Hematopoietic multipotent progenitor cell treated with erythropoietin and hydrocortisone succinate and interleukin-3 and kit ligand, for 6 days (in vitro differentiated cells): ENCODE measurements at places on chromosomes 6 and 20.

DNA sequence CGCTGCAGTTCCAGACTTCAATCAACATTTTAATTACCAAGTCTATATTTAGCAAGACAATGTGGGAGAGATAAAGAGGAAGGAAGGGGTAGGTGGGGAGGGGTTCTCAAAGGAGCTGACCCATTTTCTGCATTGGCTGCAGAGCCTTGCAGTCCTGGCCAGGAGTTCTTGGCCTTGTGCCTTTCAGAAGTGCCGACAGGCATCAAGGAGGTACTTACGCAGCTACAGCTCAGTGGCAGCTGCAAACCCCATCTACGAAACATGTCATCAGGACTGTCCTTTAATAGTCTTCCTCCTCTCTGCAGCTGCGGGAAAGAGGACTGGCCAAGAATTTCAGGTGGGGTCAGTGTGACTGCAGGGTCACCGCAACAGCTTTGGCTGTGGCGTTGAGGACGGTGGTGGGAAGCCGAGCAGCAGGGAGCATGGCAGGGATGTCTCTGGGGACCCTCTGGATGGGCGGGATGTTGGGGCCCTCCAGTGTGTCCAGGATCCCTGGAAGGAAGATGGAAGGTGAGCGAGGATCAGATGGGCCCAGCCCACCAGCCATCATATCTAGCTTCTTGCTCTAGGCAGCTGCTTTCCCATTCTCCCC, 1.8 kb upstream of the LRRC73 start:
- DNase-seq, result no peak

GRCh38 chr6:8059129-8059528, 5.1 kb downstream of the BLOC1S5 start:
- peak; percentile 66 for DNase-seq

- DNase-seq, result no peak
These were observed 25.6 kb upstream of the SMOC2 start for GRCh38 chr6:168415098-168415992.

- no peak for DNase-seq
These were observed 374.0 kb upstream of the NOX3 start for GRCh38 chr6:155829646-155830045.

DNA sequence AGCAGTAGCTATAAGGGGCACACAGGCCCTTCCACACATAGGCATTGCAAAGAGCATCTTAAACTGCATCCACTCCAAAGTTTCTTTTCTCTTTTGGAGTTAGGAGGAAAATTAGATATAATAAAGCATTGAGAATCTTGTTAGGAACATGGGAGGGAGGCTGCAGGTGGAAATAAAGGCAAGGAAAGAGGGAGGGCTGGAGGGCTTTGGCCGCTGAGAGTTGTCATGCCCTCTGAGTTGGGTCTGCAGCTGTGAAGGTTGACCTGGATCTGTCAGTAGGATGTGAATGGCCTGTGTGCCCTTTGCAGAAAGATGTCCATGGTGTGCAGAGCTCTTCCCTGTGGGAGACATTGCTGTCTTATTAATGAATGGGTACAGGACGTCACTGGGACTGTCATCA, 134.0 kb downstream of the FNDC1 start:
- no peak for DNase-seq

DNA sequence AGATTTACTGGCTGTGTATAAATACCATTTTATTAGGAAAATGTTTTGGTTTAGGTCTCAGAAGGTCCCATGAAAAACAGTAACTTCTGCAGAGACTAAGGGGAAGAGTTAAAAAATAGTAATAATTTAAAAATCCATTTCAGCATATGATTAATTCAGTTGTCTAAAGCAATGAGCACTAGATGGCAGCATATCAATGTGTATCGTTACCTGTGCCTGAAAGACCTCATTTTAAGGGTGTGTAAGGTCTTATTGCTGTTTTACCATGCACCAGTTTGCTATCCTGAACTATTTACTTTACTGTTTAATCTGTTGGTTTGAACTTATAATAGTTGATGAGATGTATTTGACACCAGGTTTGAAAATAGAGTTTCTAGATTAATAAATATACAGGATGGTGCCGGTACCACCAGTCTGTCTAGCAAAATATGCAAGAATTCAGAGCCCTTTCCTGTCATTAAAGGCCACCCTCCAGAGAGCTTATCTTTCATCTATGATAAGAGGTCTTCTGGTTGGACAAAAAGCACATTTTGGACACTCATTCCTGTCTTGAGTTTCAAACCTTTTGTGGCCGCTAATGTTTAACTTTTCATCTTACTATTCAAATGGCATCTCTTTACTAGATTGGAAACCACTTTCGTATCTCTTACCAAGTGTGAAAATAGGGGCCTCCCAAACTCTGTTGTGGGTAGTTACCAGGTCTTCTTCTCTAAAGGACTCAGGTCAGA, 8.9 kb upstream of the AHI1 start:
- peak; percentile 87 for DNase-seq

DNA sequence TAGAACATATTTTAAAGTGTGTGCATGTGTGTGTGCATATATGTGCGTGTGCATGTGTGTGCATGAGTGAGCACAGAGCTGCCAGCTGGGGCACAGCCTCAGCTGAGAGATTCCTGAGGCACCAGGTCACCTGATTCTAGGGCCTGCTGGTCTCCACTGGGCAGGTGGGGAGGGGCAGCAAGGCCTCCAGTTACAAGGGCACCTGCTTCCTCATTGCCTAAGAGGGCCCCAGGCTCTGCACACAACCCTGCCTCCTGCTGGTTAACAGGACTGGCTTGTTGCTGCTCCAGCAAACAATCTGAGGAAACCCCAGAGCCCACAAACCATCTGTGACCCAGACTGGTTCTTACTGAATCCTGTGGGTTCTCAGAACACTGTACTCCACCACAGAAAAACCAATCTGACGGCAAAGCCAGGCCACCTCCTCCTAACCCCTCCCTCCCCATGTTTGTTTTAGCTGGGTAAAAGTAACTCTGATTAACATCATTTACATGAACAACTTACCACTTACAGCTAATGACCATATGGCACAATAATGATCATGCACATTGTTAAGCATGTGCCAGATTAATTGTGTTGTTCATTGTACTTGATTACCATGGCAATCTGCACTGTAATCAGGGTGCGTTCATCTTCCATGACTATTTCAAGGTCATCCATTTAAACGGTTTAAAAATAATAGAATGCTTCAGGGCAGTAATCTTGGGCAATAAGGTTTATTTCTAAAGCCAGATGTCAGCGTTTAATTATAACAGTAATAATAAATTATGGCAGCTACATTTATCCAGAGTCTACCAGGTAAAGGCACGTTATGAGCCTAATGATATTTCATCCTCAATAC, 23.1 kb upstream of the UBE2J1 start:
- DNase-seq, result peak; percentile 80

- no peak for DNase-seq
These were observed 469.1 kb upstream of the MAP3K7 start for GRCh38 chr6:91055959-91056358.

DNA sequence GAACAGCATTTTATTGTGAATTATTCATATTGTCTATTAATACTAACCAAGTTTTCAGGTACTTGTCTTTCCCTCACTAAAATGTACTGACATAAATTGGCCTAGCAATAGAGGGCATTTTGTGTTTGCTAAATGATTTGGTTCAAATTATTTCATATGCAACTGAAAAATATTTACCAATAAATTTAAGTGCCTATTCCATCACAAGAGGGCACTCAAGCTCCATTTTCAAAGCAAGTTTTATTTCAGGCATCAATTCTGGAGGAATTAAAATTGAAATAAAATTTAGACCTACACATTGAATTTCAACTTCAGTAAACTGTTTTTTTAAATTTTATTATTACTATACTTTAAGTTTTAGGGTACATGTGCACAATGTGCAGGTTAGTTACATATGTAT, 114.3 kb upstream of the SYNCRIP start:
- peak; percentile 48 for DNase-seq

GRCh38 chr20:20820104-20820503, 107.7 kb upstream of the RALGAPA2 start:
- DNase-seq, result peak; percentile 43

DNA sequence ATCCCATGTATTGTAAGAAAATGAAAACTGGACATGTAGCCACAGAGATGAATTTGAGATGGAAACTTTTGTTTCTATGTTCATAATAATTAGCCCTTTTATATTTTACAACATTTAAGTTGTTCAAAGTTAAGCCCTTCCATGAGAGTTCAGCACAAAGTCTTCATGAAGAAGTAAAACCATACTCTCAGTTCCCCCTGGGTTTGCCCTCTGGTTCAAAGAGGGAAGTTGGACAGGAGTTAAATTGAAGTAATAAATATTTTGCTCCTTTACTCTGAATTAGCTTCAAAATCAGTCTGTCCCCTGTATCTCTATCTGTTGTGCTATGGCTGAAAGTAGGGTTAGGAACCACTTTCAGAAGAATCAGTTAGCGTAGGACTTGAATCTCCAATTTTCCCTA, 31.1 kb downstream of the PHACTR2 start:
- no peak for DNase-seq

- DNase-seq, result peak; percentile 8
These were observed 67.2 kb upstream of the SMLR1 start for GRCh38 chr6:130760006-130760405.

DNA sequence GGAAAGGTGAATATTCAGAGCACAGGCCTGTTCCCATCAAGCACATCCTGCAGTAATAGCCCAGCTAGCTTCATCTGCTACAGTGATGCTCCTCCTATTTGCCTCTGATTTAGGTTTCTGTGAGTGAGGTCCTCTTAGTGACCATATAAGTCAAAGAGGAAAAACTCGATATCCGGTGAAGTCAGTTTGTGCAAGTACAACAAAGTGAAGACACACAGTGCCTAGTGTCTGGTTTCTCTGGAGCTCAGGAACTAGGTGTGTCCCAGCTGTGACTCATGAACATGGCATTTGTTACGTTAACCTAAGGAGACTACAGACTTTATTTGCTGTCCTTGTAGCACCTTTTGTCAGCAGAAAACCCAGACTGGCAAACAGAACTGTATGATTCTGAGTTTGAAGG, 33.9 kb downstream of the EDN1 start:
- no peak for DNase-seq

DNA sequence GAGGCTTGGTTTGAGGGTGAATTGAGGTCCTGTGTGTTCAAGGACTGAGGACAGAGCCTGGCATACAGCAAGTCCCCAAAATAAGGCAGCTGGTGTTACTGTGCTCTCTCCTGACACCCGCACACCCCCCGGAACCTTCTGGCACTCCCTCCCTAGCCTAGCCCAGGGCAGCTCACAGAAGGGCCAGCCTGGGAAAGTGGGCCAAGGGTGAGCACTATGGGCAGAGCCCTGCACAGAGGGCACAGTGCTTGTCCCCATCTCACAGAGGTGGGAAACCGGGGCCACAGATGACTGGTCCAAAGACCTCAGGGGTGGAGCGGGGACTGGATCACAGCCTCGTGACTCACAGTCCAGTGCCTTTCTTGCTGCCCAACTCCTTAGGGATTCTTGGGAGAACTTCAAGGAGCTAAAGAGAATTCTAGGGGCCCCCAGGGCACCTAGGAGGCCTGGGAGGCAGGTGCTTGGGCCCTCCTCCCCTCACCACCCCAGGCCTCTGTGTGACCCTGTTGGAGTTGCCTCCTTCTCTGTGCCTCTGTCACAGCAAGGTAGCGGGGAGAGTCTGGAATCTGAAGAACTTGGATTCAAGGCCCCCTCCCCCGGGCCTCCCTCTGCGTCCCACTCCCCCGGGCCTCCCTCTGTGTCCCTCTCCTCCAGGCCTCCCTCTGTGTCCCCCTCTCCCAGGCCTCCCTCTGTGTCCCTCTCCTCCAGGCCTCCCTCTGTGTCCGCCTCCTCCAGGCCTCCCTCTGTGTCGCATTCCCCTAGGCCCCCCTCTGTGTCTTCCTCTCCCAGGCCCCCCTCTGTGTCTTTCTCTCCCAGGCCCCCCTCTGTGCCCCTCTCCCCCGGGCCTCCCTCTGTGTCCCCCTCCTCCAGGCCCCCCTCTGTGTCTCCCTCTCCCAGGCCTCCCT, 13.5 kb downstream of the DLGAP4 start:
- DNase-seq, result no peak

DNA sequence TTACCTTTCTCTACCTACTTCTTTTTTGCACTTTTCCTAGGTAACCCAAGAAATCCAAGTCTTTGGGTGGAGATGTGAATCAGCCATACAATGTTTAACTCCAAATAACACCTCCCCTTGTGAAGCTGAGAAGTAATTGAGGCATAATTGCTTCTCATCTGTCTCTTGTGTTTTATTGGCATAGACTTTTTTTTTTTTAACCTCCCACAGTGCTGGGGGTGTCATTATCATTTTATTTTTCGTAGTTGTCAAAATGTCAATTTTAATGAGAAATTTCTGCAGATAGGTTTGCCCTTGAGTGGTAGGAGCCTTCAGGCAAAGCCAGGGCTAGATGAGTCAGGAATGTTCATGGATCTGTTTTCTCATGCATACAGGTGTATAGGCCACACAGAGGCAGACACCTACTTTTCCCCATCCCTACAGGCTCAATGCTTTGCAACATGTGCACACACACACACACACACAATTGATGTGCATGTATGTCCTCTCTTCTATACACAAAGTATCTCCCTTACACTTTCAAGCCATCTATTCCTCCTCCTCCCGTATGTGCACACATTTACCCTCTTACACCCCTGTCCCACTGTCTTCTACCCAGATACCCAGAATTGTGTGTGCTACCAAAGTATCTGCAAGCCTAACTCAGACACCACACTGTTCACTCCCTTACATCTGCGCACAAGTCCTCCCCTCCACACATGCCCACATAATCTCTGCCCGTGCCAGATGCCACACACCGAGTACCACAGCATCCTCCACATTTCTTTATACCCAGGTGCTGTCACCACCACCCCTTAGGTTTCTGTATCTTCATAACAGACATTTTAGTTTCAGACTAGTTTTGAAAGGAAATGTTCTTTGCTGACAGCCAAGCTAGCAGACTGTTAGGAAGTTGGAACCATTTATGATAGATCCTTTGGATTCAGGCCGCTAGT, 22.0 kb downstream of the RALY start:
- no peak for DNase-seq

DNA sequence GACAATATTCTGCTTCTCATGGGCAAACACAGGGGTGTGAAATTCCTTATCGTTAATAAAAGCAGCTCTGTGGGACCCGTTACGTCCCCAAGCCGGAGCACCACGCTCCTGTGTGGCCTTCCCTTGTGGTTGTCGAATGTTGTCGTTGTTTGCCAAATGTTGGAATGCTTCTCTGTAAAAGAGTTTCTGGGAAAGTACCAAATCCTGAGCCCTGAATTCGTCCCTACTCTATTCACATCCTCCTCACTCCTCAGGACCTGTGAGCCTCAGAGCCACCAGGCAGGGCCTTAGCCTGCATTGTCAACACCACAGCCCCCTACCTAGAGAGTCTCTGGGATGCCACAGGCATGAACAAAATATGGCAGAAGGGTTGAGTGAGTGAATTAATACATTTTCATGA, 64.0 kb downstream of the THBS2 start:
- no peak for DNase-seq

- no peak for DNase-seq
These were observed 6.8 kb downstream of the HFE start for GRCh38 chr6:26094036-26094435.

DNA sequence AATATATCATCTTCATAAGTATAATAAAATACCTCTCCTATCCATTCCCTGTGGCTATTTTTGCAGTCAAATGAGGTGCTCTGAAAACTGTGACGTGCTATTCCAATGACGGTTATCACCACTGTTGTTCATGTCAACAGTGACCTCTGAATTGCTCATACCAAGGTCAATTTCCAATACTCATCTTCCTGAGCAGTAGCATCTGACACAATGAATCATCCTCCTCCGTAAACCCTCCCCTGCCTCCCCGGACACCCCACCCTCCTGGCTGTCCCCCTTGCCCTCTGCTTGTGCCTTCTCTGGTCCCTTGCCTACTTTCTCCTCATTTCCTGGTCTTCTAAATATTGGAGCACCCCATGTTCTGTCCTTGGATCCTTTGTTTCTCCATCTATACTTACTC, 77.7 kb upstream of the SLC22A23 start:
- DNase-seq, result no peak

- no peak for DNase-seq
These were observed 7.3 kb upstream of the KCNG1 start for GRCh38 chr20:51029963-51030920.
